ENCODE measurements at places on chromosomes 3 and 15.

GRCh38 chr3:124266487-124266886, 274.6 kb upstream of the ROPN1 start:
- peak; percentile 6 for DNase-seq

- DNase-seq: no peak
Measured at GRCh38 chr15:76366714-76367113, 30.1 kb downstream of the ISL2 start.

GRCh38 chr15:77944002-77944867, 133.3 kb downstream of the TBC1D2B start:
- no peak for DNase-seq

GRCh38 chr3:188407158-188407880, 253.4 kb downstream of the LPP start:
- DNase-seq: no peak

- peak; percentile 24 for DNase-seq
Measured at GRCh38 chr3:57164657-57165573, at the start of gene IL17RD. IL17RD (minus strand) TSS chr3:57165353; CDS start chr3:57165286, 67 bp downstream.
